ENCODE measurements at places on chromosomes 3 and 15.

GRCh38 chr3:120393243-120393642, 44.1 kb upstream of the LRRC58 start:
- peak; percentile 10 for DNase-seq

GRCh38 chr3:138890555-138891187, 55.9 kb upstream of the PIK3CB start:
- DNase-seq = no peak

DNA sequence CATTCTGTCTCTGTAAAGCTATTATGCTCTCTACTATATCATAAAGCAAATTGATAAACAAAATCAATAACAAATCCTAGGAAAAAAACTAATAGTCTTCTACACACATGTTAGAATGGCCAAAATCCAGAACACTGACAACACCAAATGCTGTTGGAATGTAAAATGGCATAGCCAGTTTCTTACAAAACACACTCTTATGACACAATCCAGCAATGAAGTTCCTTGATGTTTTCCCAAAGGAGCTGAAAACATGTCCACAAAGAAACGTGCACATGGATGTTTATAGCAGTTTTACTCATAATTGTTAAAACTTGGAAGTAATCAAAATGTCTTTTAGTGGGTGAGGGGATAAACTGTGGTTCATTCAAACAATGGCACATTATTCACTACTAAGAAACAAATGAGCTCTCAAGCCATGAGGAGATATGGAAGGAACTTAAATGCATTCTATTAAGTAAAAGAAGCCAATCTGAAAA, 32.7 kb downstream of the CADM2 start:
- DNase-seq = no peak

DNA sequence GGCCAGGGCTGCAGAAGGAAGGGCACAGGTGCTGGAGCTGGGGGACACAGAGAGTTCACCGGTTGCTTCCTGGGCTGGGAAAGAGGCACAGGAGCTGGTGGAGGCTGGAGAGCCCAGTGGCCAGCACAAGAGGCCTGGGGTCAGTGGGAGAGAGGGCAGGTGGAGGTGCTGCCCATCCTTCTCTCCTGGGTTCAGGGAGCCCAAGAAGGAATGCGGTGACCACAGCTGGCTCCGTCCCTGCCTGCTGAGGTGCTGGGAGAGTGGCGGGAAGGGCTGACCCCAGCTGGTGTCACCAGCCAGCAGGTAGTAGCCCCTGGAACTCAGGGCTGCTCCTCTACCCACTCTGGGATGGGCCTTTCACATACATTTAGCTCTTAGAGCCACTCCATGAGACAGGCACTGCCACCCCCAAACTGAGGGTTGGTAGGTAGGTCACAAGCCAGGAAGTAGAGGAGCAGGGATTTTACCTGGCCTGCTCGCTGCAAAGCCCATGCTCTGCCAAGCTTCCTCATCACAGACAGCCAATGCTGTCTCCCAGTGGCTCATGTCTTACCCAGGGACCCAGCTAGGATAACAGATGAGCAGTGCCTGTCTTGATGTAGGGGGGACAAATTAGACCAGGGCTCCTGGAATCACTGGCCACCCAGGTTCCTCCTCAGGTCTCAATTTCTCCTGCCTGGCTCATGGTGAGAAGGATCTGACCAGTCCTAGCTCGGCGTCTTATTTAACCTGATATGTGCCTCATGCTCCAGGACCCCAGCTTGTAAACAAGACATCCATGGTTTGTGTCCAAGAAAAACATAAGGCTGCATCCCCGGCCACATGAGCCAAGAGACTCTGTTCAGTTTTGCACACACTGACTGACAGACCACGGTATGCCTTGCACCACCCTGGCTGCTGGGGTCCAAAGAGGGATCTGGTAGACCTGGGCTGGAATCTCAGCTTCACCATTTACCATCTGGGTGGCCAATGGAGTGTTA, 119.2 kb downstream of the CORO2B start:
- no peak for DNase-seq

GRCh38 chr3:136106101-136106500, 90.0 kb downstream of the MSL2 start:
- no peak for DNase-seq

DNA sequence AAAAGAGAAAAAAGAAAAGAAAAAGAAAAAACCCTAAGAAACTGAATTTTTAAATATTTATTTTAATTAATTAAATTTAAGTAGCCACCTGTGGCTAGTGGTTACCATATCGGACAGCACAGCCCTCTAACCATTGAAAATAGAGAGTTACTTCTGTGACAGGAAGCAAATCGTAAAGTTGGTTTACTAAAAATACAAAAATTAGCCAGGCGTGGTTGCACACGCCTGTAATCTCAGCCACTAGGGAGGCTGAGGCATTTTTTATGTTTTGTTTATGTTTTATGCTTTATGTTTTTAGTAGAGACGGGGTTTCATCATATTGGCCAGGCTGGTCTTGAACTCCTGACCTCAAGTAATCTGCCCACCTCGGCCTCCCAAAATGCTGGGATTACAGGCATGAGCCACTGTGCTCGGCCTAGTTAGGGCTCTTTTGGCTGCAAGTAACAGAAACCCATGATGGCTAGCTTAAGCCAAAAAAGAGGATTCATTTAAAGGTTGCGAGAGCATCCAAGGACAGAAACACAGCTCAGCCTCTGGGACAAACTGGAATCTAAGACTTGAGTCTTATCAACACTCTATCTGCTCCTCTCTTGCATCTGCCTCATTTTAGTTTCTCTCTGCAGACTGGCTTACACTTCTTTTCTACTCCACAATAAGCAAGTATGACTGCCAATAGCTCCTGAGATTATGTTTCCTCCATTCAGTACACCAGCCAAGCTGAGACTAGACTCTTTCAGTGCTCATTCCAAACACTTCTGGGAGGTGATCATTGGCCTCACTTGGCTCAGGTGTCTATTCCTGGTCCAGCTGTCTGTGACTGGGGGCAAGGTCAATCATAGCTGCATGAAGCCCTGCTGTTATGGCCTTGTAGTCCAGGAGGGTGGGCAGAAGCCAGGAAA, 6.8 kb upstream of the SKIL start:
- no peak for DNase-seq

DNA sequence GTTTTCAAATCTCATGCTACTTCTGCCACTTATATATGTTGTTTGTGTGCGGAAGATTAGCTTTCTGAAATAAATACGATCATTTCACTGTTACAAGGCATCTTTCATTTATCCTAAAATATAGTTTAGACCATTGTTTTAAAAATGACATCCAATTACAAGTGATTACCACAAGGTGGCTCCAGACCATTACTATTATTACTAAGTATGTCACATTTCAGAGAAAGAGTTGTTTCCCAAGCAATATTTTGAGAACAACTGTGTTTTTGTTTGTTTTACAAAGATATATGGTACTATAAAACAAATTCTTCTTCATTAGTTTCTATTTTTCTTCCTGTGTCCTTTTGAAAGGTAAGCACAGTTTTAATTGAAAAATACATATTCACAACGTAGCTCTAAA, 136.0 kb upstream of the RAP2B start:
- DNase-seq = no peak

DNA sequence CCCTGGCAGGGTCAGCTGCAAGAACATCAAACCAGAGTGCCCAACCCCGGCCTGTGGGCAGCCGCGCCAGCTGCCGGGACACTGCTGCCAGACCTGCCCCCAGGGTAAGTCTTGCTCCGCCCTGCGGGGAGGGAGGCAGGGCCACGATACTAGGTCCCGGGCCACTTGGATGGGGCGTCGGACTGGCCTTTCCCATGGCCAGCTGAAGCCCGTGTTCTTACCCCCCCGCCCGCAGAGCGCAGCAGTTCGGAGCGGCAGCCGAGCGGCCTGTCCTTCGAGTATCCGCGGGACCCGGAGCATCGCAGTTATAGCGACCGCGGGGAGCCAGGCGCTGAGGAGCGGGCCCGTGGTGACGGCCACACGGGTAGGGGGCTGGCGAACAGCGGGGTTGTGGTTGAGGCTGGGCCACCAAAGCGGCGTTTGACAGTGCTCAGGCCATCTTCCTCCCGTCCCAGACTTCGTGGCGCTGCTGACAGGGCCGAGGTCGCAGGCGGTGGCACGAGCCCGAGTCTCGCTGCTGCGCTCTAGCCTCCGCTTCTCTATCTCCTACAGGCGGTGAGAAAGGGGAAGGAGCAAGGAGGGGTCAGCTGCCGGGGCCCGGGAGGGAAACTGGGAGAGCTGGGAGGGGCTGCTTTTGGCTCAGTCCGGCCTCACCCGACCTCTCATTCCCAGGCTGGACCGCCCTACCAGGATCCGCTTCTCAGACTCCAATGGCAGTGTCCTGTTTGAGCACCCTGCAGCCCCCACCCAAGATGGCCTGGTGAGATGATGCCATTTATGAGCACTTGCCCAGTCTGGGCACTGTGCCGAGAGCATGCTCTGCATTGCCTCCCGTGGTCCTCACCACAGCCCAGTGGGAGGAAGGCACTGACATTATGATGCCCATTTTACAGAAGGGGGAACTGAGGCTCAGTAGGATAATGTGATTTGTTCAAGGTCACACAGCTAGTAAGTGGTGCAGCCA, 1.7 kb downstream of the CHRD start:
- no peak for DNase-seq

DNA sequence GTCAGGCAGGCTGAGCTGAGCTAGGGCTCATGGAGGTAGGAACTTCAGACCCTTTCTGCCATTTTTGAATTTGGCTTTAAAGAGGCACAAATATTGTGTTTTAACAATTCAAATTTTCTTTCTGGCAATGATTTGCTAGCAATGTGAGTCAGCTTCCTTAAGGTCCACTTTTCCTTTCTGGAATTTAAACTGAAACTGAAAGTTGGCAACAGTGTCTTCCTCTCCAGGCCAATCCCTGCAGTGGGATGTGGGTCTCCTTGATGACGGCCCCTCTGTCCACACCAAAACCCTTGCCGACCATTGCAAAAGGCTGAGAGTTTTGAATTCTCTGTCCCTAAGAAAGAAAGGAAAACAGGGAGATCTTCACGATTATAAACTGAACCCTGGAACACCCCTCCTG, 27.1 kb downstream of the RPSA start:
- no peak for DNase-seq

DNA sequence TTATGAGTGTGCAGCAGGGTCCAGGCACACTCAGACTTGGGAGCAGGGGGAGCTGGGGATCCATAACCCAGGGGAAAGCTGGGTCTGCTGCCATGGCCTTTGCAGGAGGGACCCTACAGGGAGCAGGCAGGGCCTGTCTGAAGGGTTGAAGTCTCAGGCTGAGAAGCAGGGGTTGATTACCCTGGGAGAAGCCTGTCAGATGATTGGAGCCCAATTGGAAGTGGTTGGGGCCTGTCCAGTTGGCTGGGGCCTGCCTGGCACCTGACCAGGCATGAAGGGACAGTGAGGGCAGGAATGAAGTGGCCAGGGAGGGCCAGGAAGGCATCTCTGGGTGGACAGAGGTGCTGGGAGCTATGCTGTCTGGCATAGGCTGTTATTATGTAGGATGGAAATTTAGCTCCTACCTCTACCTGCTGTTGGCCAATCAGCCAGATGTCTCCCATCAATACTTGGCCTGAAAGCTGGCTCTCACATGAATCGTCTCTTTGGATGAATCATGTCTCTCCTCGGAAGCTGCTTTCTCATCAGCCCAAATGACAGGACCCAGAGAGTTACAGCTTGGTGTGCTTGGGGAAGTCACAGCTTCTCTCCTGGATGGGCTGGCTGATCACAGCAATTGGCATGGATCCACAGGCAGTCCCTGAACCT, 27.4 kb upstream of the SLCO2A1 start:
- no peak for DNase-seq

GRCh38 chr15:63402498-63403253, 21.0 kb upstream of the CA12 start:
- no peak for DNase-seq

GRCh38 chr3:184546252-184546651, 15.3 kb upstream of the EPHB3 start:
- DNase-seq = no peak

- DNase-seq = no peak
Observed at GRCh38 chr15:74006774-74007639, 12.5 kb downstream of the PML start.

DNA sequence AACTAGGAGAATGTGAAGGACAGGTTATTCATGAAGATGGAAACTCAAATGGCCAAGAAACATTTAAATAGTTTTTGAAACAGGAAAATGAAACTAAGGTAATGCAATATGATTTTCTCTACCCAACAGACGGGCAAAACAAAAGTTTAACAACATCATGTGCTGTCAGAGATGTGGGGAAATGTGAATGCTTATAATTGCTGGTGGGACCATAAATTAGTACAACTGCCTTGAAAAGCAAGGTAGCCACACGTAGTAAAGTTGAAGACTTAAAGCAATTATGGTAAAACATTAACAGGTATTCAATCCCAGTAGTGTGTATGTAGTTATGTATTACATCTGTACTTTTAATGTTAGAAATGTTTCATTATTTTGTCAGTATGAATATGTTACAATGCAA, 57.0 kb upstream of the C3orf80 start:
- no peak for DNase-seq

DNA sequence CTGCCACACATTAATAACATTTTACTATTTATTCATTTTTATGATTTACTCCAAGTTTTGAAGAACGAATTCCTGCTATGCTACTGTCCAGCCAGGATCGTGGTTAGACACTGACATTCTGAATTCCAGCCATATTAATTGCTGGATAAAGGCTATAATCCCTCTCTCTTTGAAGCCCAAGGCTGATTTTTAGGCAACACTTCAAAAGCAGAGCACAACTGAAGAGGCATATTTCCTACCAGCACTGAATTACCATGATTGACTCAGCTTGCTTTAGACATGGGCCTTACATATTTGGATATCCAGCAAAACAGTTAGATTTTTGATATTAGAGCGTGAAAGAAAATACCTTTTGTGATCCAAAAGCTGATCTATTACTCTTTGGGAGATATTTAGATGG, 205.0 kb downstream of the ZIC1 start:
- no peak for DNase-seq
